ENCODE measurements at places on chromosomes 12 and 14.
A peak's percentile ranks its signal among the peaks of the same experiment; 100 is the strongest.

DNA sequence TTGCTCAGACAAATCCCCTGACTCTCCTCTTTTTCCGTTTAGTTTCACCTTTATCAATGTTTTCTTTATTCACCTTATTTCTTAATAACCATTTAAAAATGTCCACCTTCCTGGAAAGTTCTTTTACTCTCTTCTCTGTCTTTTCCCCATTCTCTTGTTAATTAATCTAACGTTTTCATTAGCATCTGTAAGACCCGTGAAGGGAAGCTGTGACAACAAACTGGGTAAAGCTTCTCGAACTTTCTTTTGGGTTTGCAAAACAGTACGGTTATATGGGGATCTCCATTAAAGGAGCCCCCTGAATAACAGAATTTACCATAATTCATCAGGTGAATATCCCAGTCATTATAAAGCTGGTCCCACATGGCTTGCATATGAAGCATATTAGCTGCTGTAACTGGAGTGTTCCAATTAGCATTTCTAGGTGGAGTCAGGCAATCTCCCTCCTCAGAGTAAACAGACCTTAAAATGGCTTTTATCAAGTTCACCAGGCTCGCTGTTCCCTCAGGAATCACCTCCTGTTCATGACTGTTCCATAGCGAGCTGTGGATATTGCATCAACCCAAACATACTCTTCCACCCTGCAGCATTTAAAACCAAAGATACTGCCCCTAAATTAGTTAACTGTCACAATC lies 42.4 kb downstream of the TMEM30B start:
- no peak for DNase-seq

DNA sequence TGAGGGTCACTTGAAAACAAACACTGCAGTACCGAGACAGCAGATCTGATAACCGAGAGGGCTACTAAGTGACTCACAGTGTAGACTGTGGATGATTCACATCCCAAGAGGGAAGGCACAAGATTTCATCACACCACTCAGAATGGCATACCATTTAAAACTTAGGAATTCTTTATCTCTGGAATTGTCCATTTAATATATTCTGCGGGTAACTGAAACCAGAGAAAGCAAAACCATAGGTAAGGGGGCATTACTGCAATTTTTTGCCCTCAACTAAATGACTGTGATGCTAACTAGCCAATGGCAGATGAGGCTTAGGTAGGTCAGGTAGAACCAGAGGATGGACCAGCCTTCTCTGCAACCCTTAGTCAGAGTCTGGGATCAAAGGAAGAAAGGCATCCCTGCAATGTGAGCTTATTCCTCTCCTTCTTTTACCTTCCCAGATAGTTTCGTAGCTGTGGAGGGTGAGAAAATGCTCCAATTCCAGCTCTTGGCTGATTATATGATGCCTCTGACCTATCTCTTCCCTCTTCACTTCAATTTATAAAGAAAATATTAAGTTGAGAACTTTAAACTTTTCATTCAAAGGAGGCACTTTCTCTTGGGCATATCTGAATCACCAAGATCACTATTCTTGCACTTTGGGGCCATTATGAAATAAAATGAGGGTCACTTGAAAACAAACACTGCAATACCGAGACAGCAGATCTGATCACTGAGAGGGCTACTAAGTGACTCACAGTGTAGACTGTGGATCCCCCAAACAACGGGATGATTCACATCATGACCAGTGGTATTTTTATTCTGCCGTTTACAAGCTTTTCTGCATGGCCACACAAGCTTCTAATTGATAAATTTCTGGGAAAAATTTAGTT lies 6.8 kb downstream of the ART4 start:
- no peak for DNase-seq

DNA sequence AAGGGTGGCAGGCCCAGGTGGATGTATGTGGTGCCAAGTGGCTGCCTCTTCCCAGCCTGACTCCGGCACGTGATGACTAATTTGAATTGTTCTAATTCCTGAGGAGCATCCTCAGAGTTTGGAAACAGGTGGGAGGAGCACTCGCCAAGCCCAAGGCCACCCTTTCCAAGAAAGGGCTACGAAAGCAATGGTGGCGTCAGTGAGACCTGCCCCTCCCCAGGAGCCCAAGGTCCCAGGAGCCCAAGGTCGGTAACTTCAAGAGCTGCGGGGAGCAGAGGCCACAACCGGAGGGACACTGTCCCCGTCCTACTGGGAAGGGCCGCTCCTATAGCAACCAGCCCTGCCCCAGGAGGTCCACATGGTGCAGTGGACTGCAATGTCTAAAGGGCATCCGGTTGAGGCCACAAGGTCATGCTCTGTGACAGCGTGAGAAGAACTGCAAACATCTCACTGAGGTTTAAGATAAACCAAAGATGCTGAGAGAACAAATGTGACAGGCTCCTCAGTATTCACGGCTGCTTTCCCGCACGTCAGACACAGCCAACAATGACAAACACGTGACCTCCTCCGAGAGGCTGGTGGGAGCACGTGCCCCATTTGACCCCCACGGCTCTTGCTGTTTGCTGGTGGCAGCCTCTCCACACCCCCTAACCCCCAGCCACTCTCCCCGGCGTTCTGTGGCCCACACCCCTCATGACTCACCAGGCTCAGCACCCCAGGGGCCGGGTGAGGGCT lies 79.6 kb downstream of the ITPK1 start:
- no peak for DNase-seq

GRCh38 chr12:47995981-47996401 lies 8.3 kb downstream of the COL2A1 start:
- DNase-seq = no peak

- DNase-seq = peak; percentile 66
Observed at GRCh38 chr12:111430433-111431353, 25.0 kb downstream of the SH2B3 start.

DNA sequence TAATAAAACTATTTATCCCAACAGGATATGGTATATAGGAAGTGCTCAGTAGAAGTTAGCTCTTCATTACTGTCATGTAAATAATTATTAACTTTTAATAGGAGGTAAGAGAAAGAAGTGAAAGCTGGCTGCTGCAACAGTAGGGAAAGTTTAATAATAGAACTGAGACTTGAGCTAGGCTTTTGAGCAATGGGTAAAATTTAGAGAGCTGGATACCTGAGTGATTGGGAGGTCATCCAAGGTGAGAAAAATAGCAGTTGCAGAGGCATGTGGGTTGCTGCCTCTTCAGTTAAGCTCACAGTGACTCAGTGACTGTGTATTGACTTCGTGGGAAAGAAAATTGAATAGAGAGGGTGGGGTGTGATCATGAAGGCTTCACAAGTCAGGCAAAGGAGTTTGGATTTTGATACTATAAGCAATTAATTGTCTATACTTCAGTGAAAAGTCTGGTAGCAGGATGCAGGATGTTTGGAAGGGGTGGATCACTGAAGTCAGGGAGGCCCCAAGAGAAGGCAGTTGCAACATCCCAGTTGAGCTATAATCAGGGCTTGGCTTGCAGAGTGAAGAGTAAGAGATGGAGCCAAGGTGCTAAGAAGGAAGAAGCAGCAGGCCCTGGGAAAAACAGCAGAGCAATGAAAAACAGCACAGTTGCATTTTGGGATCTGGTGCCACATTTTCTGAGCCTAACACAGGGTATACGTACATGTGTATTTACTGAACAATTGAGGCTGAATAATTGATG lies 172.0 kb upstream of the FRMD6 start:
- DNase-seq = no peak

GRCh38 chr12:91948504-91948903 lies 197.1 kb downstream of the BTG1 start:
- peak; percentile 64 for DNase-seq

GRCh38 chr14:37143475-37143874 lies 28.9 kb downstream of the SLC25A21 start:
- no peak for DNase-seq

GRCh38 chr12:105409279-105409678 lies 78.8 kb downstream of the C12orf75 start:
- no peak for DNase-seq

DNA sequence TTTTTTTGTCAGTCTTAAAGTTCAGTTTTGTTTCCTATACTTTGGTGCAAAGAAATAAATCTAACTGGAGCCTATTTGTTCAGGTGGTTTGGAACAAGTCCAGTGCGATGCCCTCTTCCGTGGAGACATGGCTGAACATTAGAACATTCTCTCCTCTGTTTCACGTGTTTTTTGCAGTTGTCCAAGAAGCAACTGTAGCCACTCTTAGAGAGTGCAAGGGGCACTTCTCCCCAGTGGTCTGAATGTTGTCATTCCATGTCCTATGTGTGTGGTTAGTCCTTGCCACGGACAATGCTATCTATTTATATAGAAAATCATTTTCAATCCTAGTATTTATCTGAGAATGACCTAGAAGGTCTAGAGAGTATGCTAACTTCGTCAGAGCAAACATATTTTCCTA lies 1232.5 kb upstream of the SEL1L start:
- no peak for DNase-seq

All from dermis microvascular lymphatic vessel endothelial cell (primary cell).